ENCODE measurements at places on chromosomes 5 and 9.

- DNase-seq = peak; percentile 89
Observed at GRCh38 chr5:115209279-115209678, 39.6 kb upstream of the TRIM36 start.

DNA sequence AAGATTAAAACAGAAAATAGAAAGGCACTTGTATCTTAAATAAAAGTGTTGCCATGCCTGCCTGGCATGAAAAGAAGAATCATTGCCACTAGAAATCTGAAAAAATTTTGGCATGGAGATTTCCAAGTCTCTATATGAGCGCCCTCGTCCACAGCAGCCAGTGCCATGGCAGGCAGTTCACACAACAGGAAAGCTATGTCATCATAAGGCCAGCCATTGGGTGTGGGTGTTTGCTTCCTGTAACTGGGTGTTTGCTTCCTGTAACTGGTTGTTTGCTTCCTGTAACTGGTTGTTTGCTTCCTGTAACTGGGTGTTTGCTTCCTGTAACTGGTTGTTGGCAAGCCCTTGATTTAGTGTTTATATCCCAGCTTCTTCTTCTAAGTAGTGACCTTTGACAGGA, 446.7 kb downstream of the IRX1 start:
- peak; percentile 15 for DNase-seq

DNA sequence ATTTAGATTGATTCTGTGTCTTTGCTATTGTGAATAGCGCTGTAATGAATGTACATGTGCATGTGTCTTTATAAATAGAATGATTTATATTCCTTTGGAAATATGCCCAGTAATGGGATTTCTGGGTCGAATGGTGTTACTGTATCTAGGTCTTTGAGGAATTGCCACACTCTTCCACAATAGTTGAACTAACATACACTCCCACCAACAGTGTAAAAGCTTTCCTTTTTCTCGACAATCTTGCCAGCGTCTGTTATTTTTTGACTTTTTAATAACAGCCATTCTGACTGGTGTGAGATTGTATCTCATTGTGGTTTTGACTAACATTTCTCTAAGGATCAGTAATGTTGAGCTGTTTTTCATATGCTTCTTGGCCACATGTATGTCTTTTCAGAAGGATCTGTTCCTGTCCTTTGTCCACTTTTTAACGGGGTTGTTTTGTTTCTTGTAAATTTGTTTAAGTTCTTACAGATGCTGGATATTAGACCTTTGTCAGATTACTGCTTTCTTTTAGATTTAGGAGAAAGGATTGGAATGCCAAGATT, 125.0 kb upstream of the NR5A1 start:
- no peak for DNase-seq

GRCh38 chr9:133692364-133692985, 45.7 kb downstream of the SARDH start:
- no peak for DNase-seq

DNA sequence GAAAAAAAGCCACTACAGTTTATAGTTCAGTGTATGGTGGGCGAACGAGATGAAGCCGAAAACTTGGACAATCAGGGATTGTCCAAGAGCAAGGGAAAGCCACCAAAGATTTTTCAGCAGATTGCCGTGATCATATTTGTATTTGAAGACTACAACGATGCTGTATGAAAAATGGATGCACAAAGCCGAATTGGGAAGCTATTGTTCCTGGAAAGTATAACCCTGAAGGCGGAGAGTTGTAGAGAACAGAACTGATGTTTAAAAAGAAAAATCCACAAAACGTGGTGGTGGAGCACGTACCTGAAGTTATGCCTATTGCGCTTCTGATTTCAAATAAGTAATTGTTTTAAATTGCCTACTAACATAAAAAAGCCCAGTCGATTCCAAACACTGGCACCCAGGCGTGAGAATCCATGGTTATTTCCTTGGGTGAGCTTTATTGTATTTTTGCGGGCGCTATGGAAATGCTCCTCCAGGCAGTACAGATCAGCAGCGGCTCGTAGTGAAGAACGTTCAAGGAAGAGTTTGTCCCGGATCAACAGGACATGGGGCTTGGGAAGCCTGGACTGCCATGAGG, 772 bp upstream of the TARS1 start:
- DNase-seq = no peak

DNA sequence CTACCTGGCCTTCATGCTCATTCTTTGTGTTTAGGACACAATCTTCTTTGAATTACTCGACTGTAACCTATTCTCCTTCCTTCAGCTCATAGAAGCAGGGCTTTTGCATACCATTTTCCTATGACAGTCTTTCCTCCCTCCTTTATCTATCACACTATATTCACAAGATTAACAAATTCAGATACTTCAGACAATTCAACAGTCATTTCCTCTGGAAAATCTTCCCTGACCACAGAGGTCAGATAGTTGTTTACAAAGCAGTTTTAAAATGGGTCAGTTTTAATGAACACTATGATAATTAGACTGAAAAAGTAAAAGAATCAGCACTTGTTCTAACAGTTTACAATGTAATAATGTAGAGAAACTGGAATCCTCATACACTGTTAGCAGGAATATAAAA, 4.3 kb downstream of the CAAP1 start:
- no peak for DNase-seq

DNA sequence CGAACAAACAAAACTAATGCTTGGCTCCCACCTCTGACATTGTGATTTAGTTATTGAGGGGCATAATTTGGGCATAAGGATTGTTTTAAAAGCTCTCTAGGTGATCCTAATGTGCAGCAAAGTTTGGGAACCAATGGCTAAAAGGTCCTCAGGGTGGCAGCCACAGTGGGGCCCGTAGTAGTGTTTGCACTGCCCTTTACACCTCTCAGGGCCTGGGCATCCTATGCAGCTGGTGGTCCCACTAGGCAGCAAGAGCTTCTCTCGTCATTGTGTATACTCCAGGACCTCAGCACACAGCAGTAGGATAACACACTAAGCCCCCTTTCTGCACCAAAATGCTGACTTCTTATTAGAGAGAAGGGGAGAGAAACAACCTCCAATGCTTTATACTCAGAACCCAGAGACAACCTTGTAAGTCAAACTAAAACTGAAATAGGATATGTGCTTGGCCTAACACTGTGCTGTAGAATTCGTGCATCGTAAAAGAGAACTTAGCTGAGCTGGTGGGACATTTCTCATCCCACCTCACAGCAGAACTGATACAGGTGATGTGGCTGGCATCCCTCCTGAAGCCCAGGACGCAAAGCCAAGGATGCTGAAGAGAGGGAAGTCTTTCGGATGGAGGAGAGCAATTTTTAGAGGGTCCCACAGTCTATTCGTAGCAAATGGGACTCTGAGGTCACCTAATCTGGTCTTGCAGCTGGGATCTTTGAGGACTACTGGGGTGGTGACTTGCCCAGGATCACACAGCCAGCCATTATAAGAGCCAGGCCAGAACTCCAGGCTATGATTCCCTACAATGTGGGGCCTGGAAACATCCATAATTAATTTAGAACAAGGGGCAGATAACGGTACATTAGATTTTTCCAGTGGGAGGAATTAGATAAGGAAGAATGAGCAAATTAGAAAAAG, 1.2 kb downstream of the GLRX start:
- peak; percentile 38 for DNase-seq

- no peak for DNase-seq
Observed at GRCh38 chr5:163580516-163580915, 75.1 kb downstream of the MAT2B start.

Data from activated CD4-positive, alpha-beta T cell treated with anti-CD3 and anti-CD28 coated beads, Interleukin-2, Interleukin-6, amounts not matched to agents 100 ng/mL and 50 ng/mL, durations not matched to agents 16 hours and 8 hours (primary cell).